ENCODE measurements at places on chromosomes 12 and 14.
A peak's percentile ranks its signal among the peaks of the same experiment; 100 is the strongest.

DNA sequence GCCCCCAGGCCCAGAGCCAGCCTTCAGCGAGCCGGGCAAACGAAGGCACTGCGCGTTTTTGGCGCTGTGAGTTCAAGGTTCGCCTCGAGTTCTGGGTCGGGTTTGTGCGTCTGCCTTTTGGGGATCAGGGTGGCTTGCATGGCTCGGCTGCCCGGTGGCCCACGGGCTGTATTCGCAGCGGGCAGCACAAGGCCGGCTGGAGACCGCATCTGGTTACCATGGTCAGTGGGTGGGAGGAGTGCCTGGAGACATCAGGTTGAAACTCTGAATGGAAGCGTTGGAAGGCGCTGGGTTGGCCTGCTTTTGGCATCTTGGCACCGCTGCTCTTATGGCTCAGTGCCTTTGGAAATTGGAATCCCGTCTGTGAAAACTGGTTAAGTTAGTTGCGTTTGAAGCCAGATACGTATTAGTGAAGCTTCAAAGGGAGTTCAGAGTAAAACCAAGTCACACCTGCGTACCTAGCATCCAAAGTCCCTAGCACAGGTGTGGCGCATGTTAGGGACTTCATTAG is 50.9 kb downstream of the SNAPC1 start:
- DNase-seq, result no peak

DNA sequence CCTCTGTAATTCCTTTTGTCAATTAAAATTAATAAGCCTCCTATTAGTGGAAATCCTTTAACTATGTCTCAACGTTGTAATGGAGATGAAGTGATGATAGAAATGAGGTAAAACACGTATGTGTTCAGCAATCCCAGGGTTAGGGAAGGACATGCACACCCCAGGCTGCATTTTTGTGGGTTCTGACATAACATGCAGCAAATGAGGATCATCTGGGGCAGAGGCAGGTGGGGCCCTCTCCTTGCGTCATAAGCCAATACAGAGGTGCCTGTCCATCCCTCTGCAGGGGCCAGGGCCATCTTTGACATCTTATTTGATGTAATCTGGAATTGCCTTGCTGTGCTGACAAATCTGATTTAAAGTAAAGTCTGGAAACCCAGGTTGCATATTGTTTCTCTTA is 73.2 kb downstream of the MYRFL start:
- no peak for DNase-seq

DNA sequence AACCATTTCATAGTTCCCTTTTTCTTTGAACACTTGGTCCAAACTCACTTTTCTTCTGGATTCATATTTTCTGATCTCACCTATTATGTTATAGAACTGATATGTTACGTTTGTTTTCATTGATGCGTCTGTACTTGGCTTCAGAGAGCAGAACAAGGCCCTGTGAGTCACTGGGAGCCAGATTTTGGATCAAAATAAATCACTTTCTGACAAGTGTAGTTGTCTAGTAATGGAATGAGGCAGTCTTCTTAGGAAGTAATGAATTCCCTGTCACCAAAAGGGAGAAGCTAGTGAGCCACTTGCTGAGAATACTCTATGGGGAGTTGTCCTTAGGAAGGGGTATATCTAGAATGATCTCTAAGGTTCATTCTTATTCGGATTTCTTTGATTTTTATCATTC is 10.2 kb downstream of the BICD1 start:
- no peak for DNase-seq

DNA sequence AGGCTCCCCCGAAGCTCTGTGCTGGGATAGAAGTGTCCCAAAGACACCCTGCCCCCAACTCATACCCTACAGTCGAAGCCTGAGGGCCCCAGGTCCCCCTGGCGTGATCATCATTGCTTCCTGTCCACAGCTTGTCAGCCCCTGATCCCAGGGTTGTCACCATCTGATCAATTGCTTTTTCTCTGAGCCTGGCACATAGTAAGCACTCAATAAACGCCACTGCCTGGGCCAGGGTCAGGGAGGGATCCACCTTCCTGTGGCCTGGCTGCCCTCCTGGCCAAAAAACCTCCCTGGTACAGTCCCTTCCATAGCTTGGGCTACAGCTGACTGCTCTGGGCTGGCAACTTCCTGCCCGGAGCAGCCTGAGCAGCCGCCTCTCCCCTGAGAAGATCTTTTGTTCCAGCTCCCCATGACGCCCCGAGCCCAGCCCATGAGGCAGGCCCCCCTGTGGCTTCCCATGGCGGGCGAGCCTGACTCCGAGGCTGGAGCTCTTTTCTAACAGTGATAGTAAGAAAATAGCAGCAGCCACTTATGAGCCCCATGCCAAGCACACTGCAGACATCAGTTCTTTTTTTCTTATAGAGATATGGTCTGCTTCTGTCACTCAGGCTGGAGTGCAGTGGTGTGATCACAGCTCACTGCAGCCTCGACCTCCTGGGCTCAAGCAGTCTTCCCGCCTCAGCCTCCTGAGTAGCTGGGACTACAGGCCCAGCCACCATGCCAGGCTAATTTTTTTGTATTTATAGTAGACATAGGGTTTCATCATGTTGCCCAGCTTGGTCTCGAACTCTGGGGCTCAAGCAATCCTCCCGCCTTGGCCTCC is 6.5 kb downstream of the SH2B3 start:
- DNase-seq, result peak; percentile 68

- no peak for DNase-seq
Observed at GRCh38 chr14:69924201-69924600, 45.0 kb downstream of the SMOC1 start.

DNA sequence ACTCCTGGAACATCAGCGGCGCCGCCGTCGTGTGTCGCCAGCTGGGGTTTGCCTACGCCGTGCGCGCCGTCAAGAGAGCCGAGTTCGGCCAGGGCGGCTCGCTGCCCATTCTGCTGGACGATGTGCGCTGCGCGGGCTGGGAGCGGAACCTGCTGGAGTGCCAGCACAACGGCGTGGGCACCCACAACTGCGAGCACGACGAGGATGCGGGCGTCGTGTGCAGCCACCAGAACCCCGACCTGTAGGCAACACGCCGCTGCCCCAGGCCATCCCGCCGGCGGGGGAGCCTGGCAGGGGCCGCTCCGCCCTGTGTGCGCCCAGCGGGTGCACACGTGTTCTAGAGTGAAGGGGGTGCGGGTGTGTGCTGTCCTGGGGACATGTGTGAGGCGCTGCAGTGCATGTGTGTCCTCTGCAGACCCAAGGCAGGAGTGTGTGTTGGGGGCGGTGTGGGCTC is 8.7 kb upstream of the CYP46A1 start:
- no peak for DNase-seq

- DNase-seq, result no peak
Observed at GRCh38 chr14:104331871-104332605, 193.7 kb downstream of the KIF26A start.

GRCh38 chr12:113370923-113371682 is 12.7 kb downstream of the PLBD2 start:
- DNase-seq, result no peak

GRCh38 chr12:46711756-46712155 is 114.0 kb downstream of the SLC38A4 start:
- no peak for DNase-seq

DNA sequence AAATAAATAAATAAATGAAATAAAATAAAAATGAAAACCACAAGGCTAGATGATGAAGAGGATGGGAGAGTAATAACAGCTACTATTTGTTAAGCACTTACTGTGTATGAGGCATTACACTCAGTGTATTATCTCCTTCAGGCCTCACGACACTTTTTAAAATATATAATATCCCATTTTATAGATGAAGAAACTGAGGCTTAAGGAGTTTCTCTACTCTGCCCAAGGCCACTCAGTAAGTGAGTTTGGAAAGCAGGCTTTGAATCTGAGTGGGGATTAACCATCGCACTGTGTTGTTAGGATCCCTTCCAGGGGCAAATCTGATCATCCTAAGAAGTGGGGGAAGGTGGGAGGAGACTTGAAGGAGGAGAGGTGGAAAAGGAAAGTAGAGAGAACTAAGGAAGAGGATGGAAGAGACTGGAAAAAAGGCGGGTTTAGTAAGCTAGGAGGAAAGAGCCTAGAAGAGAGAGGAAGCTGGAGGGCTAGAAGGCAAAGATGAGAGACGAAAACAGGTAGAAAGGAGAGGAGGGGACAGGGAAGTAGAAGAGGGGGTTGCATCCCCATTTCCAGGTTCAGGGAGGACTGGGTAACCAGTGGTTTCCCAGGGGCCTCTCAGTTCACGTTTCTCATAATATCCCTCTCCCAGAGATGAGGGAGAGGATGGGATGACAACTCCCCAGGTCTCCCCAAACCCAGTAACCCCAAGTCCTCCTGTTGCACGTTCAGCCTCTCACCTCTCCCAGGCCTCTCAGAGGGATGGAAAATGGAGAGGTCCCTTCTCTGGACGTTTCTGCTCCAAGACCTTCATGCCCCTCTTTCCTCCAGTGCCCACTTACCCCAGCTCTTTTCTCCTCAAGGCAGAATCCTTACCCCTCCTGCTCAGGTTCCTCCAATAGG is 1.7 kb downstream of the STAT6 start:
- DNase-seq, result no peak

DNA sequence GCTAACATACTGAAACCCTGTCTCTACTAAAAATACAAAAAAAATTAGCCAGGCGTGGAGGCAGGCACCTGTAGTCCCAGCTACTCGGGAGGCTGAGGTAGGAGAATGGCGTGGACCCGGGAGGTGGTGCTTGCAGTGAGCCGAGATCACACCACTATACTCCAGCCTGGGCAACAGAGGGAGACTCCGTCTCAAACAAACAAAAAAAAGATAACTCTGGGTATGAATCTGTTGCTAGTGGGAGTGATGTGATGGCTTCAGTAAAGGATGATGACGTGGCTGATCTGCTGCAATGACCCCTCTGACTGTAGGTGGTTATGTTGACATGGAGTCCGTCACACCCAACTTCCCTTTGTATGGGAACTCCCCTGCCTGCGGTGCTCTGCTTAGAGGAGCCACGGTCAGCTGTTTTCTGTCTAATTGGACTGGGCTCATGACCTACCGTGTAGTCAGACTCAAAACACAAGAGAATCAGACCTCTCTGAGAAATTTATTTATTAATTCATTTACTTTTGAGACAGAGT is 59.1 kb upstream of the MED13L start:
- no peak for DNase-seq

DNA sequence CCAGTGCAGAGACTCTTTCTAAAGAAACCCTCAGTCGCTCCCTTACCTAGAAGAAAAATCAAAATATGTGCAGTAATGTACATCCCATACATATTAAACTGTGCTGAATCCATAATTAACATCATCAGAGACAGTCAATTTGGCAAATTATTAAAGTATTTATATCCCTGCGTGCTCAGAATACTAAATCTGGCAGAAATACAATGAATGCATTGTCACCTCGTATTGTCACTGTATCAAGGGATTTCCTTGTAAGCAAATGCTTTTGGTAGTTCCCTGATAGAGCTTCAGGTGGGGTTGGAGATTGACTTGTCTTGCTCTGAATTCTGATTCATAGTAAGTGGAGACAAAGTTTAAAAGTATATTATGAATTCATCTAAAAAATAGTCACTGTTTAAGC is 319.1 kb downstream of the PPFIA2 start:
- no peak for DNase-seq

GRCh38 chr12:29110506-29111442 is 38.3 kb upstream of the FAR2 start:
- no peak for DNase-seq

DNA sequence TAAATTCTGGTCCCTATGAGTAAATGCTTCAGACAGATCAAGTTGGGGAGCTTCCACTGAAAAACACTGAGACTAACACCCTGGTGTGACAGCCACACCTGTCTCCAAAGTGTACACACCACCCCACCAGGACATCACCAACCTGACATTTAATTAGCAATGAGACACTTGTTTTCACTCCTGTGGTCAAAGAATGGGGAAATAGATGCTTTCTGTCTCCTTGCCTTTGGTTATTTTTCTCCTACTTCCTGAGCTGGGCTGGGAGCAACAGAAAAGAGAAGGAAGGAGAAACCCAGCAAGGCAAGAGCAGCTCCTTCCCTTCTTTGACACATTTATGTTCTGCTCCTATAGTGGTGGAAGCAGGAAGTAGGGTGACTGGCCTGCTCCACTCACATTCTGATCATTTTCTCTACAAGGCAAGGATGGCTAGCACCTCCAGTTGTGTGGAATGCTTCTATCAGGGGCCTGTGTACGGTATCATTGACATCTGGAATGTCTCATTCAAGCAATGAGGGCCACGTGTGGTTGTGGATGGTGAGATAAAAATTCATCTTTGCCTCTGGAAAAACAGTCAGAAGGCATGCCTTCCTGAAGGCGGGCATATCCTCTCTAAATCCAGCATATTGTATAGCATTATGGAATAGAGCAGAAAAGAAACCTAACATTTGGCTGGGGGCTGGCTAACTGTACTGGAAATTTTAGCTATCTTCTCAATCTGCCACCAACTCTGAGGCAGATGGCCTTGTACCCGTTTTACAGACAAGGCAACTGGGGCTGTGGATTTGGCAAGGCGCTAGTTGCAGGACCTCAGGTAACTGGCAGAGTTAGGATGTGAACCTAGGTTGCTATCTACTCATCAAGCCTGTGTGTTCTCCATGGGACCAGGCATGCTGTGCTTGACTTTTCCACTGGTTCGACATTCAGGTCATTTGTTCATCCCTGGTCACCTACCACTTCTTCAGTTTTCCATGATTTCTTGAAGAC is 24.8 kb upstream of the LGALS3 start:
- DNase-seq, result no peak

GRCh38 chr12:30989754-30990153 is 63.2 kb downstream of the TSPAN11 start:
- DNase-seq, result no peak

DNA sequence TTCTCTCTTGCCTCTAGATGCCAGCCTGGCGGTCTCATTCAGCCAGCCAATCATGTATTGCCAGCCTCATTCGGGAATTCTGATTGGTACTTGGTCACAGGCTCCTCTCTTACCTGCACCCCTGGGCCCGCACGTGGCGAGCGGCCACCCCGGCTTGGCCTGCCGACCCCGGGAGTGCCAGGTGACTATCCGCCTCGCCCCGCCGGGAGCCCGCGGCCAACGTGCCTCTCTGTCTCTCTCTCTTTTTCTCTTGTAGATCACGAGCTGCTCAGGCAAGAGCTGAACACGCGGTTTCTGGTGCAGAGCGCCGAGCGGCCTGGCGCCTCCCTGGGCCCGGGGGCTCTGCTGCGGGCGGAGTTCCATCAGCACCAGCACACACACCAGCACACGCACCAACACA is 39.3 kb downstream of the LRCOL1 start:
- DNase-seq, result no peak

DNA sequence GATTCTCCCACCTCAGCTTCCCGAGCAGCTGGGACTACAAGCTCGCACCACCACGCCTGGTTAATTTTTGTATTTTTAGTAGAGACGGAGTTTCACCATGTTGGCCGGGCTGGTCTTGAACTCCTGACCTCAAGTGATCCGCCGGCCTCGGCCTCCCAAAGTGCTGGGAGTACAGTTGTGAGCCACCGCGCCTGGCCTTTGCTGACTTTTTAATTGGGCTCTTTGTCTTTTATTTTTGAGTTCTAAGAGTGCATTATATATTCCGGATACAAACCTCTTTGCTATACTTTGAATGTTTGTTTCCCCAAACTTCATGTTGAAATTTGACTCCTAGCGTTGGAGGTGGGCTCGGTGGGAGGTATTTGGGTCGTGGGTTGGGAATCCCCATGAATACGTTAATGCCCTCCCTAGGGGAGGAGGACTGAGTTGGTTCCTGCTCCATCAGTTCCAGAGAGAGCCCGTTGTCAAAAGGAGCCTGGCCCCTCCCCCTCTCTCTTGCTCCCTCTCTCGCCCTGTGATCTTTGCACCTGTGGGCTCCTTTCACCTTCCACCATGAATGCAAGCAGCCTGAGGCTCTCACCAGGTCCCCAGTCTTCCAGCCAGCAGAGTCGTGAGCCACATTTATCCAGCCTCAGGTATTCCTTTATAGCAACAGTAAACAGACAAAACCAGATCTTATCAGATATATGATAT is 103.2 kb upstream of the EVL start:
- no peak for DNase-seq

- no peak for DNase-seq
Observed at GRCh38 chr12:109197327-109197726, 80.9 kb downstream of the ACACB start.

All from C1 segment of cervical spinal cord (tissue), 14 donors.